Activated naive CD8-positive, alpha-beta T cell treated with anti-CD3 and anti-CD28 coated beads, Interleukin-2, amount 10 ng/mL, durations not matched to agents 7 days and 5 days (primary cell): ENCODE measurements at places on chromosomes 3 and 15. TPM values are rescaled to one million over a fixed set of nuclear protein-coding genes. Genes with fewer than 3 reads are reported as not detected.

The GRM7 gene
- total RNA-seq = not detected

The FANCD2OS gene
- total RNA-seq = not detected

The MYEF2 gene
- 34.5 TPM for total RNA-seq

The CELF6 gene
- 1.7 TPM for total RNA-seq

The TTLL13 gene
- 1.5 TPM for total RNA-seq

The ISY1 gene
- 59.0 TPM for total RNA-seq

DNA sequence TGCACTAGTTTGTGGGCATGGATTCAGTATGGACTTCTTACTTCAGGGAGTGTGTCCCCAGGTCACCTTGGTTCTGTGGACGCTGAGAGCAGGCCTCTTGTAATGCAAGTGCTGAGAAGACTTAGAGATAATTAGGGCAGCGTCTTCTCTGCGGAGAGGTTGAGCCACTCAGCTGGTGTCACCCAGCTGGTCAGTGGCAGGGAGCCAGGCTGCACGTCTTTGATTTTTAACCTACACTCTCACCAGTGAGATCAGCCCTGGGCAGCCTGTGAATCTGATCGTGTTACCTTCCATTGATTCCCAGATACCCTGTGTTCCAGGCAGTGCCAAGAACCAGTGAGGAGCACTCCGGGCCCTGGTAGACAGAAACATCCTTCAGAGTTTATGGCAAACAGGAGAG, 92.6 kb downstream of the SLCO3A1 start:
- H3K4me1 ChIP-seq = peaks cover 20% of the 10 kb centered on the region
- no peak overlapping the region for H3K27ac ChIP-seq
- peaks cover 5% of the 10 kb centered on the region for H3K27me3 ChIP-seq
- no peak overlapping the region for H3K4me3 ChIP-seq
- no peak for DNase-seq
- no peaks in the 10 kb centered on the region for H3K36me3 ChIP-seq

DNA sequence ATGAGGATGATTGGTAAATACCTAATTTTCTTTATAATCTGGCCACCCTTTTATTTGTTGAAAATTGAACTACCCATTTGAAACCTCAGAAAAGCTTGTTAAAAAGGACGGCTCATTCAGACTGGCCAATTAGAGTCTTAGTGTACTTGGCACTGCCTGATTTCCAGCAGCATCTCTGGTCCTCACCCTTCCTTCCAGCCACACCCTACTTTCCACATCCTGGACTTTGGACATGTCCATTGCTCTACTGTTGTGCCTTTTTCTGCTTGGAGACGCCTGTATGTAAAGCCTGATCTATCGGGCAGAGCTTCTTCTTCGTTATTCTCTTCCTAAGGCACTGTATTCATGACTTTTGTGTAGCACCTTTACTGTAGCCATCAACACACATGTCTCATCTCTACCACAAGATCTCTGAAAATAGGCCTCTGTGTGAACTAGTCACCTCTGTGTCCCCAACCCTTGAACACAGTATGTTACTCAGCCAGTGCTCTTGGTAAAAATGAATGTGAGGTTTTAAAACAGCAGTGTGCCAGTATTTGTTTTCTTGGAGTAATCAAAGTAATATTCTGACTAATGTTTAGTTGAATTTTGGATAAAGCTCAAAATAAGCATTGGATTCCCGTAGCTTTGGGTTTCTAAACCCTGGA, 6.8 kb downstream of the RBM5 start:
- no peak overlapping the region for H3K27ac ChIP-seq
- no peak overlapping the region for H3K4me3 ChIP-seq
- H3K27me3 ChIP-seq = no peaks in the 10 kb centered on the region
- no peak for DNase-seq

DNA sequence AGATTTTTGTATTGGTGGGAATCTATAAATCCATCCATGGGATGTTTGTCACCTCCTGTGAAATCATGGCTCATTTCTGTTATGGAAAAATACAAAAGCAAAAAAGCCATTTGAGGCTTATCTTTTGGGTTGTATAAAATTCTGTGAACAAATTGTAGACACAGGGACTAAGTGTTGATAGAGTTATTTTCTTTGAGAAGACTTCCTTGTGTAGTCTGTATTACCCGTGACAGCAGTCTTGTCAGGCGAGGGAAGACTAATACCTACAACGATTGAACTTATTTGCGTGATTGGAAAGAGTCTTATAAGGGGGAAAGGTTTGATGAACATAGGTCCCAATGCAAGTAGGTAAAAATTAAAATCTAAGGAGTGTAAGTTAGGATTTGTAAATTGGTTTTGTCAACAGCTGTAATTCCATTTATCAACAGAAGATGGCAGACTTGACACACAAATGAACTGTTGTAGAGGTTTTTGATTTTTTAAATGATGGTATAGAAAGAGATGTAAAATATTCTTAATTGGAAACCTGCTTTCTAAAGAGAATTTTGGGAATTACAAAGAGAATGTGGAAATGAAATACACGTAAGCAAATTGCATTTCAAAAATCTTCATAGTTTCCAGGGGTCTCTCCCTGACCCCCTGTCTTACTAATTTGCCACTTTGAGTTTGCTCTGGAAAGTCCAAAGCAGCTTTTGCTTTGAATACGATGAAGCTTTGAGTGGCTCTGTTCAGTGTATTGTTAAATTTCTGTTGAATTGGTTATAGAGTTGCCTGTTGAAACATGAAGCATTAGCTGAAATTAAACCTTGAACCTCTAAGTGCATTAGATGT, 33.2 kb downstream of the SLC25A26 start:
- H3K4me3 ChIP-seq = no peak overlapping the region
- no peaks in the 10 kb centered on the region for H3K4me1 ChIP-seq
- H3K27ac ChIP-seq = no peak overlapping the region
- no peak for DNase-seq
- H3K36me3 ChIP-seq = no peaks in the 10 kb centered on the region

DNA sequence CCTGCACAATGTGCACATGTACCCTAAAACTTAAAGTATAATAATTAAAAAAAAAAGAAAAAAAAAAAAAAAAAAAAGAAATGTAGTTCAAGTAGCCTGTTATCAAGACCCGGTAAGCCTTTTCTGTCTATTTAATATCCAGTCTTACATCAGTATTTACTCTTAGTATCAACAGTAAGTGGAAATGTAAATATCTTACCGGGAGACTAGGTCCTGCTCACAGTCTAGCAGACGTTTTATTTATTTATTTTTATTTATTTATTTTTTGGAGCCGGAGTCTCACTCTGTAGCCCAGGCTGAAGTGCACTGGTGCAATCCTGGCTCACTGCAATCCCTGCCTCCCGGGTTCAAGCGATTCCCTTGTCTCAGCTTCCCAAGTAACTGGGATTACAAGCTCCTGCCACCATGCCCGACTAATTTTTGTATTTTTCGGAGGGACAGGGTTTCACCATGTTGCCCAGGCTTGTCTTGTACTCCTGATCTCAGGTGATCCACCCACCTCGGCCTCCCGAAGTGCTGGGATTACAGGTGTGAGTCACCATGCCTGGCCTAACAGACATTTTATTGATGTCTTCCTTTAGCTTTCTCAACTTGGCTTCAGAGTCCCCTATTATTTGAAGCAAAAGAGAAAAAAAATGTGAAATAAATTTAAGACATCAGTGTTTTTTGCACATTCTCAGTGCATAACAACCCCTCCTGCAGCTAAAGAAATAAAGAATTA, 19.9 kb downstream of the C2CD4B start:
- no peak overlapping the region for H3K4me3 ChIP-seq
- peaks cover 14% of the 10 kb centered on the region for H3K27me3 ChIP-seq
- H3K27ac ChIP-seq = no peak overlapping the region
- H3K4me1 ChIP-seq = no peaks in the 10 kb centered on the region
- no peak for DNase-seq

GRCh38 chr15:59562448-59563186, 49.0 kb upstream of the GCNT3 start:
- H3K4me1 ChIP-seq = peaks cover 6% of the 10 kb centered on the region
- no peak overlapping the region for H3K4me3 ChIP-seq
- peaks cover 27% of the 10 kb centered on the region for H3K27me3 ChIP-seq
- no peak overlapping the region for H3K27ac ChIP-seq
- H3K36me3 ChIP-seq = no peaks in the 10 kb centered on the region

- no peak overlapping the region for H3K4me3 ChIP-seq
- H3K4me1 ChIP-seq = peaks cover 43% of the 10 kb centered on the region
- H3K27me3 ChIP-seq = no peaks in the 10 kb centered on the region
Measured at GRCh38 chr3:111702996-111703985, 108.1 kb upstream of the ZBED2 start.

DNA sequence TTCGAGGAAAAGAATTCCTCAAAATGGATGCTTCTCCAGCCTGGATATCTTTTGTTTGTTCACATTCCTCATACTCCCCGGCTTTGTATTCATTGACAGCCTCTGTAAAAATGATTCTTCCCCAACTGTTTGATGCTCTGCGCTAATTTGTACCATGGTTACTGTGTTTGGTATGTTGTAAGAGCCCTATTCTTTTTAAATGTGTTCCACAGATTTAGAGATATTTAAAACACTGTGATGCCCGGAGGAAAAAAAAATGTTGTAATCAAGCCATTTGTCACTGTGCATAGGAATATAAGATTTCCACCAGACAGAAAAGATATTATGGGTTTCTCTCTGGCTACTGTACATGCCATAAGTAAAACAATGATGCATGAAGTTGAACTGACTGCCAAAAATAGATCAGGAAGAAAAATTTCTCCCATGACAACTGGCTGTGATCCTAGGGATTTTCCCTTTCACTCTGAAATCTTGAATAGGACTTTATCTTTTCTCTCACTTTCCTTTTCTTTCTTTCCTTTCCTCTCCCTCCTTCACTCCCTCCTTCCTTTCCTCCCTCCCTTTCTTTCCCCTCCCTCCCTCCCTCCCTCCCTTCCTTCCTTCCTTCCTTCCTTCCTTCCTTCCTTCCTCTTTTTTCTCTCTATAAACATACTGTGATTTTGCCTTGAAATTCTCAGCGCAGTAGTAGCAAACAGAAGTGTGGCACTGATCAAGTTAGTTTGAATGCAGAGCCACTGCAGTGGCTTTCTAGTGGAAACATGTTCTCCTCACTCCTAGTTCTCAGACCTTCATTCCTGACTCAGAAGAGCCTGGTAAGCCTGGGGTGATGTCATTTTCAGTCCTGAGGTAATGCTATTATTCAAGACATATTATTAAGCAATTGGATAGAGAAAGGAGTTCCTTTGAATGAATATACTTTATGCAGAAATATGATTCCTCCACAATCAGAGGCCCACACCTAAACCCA, 254.9 kb upstream of the TBL1XR1 start:
- H3K27me3 ChIP-seq = no peaks in the 10 kb centered on the region
- H3K36me3 ChIP-seq = peaks cover 4% of the 10 kb centered on the region
- DNase-seq = no peak
- H3K4me1 ChIP-seq = peaks cover 8% of the 10 kb centered on the region

DNA sequence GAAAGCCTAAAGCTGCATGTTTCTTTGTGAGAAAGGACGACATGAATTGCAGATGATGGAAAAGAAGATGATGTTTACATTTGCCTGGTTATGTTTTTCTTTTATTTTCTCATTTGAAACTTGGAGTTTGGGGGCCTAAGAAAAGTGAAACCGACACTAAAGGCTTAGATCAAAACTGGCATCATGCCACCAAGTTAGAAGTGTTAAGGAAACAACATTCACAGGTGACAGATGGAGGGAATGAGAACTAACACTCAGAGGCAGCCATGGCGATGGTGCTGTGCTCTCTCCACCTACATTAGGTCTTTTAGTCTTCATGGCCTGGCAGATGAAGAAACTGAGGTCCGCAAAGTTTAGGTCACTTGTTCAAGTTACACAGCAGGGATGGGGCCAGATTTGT, 923.6 kb downstream of the TUSC7 start:
- H3K4me3 ChIP-seq = no peak overlapping the region
- H3K27me3 ChIP-seq = no peaks in the 10 kb centered on the region
- H3K4me1 ChIP-seq = no peaks in the 10 kb centered on the region
- H3K27ac ChIP-seq = no peak overlapping the region

DNA sequence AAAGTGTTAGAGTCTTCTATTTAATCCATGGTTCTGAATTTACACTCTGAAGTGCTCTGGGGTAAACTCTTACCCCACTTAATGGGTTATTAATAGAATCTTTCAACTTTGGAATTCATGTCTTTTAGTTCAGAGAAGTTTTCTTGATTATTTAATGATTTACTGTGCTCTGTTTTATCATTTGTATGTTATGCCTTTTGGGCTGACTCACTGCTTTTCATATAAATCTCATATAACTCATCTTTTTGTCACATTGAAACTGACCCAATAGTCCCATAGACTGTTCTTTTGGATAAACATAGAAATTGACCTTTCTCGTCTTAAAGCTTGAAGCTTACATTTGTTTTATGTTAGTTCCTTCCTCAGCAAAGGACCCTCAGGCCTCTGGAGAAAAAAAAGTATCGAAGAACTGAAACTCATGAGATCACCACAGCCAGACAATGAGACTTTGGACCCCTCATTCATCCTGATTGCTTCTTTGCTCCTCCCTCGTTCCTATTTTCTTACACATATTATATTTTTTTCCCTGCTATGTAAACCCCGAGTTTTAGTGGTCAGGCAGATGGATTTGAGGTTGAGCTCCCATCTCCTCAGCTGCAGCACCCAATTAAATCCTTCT, 229.1 kb upstream of the CBLB start:
- no peak for DNase-seq
- no peaks in the 10 kb centered on the region for H3K27me3 ChIP-seq
- H3K4me1 ChIP-seq = no peaks in the 10 kb centered on the region
- no peak overlapping the region for H3K27ac ChIP-seq

DNA sequence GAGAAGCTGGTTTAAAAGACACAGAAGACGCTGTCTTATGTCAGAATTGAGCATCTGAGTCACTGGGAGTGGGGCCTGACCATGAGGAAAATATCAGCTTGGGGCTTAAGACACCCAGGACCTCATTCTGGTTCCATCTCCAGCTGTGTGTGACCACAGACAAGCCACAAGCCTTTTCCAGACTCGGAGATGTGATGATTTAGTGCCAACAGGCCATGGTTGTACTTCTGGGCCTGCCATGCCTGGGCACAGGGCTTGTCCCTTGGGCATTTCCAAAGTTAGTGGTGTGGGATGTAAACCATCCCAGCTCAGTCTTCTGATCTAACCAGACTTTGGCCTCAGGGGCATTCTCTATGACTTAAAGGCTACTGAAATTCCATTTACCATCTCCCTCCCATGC, 269.8 kb downstream of the RYR3 start:
- H3K36me3 ChIP-seq = no peaks in the 10 kb centered on the region
- no peak overlapping the region for H3K4me3 ChIP-seq
- H3K27ac ChIP-seq = no peak overlapping the region
- no peaks in the 10 kb centered on the region for H3K4me1 ChIP-seq

GRCh38 chr3:42829083-42829627, 19.9 kb downstream of the ACKR2 start:
- H3K27ac ChIP-seq = no peak overlapping the region
- H3K4me3 ChIP-seq = no peak overlapping the region
- H3K4me1 ChIP-seq = peaks cover 6% of the 10 kb centered on the region
- H3K27me3 ChIP-seq = peaks cover 26% of the 10 kb centered on the region

- no peak for DNase-seq
- no peak overlapping the region for H3K27ac ChIP-seq
- H3K4me1 ChIP-seq = no peaks in the 10 kb centered on the region
- no peak overlapping the region for H3K4me3 ChIP-seq
- H3K36me3 ChIP-seq = peaks cover 2% of the 10 kb centered on the region
Measured at GRCh38 chr15:100484443-100484842, 44.3 kb downstream of the CERS3 start.
